ENCODE measurements at places on chromosomes 13 and 19.

DNA sequence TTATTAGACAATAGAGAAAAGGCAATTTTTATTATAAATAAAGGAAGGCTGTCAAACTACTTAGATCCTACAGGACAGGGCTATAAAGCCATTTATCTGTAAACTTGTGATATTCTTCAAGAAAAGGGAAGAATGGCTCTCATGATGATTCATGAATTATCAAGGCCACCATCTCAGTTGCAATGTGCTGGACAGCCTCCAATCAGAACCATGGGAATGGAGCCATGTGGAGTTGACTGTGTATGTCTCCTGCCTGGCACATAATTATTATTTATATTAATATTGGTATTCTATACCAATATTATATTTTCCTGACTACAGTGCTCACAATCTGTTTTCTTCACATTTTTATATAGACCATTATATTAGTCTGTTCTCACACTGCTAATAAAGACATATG lies 560.5 kb upstream of the MIR17HG start:
- DNase-seq, result no peak

- no peak for DNase-seq
These were observed at the start of gene GPR18 for GRCh38 chr13:99258210-99258860. TSS of gene GPR18 (minus strand) at chr13:99258379. CDS start at chr13:99255872, 2,507 bp downstream.

- no peak for DNase-seq
These were observed 703 bp downstream of the NEK3 start for GRCh38 chr13:52158629-52159158.

DNA sequence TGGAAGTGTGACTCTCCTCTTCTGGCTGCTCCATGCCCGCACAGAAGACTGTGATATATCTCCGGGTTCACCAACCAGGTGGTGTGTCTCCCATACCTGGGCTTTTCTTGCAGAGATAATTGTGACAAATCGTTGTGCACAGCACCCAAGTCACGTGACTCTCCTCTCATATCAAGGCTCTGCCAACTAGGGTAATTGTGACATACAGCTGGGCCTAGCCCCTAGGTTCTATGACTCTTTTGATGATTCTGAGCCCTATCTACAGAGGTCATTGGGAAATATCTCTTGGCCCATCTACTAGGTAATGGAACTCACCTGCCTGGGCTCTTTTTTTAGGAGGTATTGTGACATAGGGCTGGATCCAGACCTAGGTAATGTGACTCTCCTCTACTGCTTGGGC lies 89.8 kb downstream of the ZNF429 start:
- no peak for DNase-seq

DNA sequence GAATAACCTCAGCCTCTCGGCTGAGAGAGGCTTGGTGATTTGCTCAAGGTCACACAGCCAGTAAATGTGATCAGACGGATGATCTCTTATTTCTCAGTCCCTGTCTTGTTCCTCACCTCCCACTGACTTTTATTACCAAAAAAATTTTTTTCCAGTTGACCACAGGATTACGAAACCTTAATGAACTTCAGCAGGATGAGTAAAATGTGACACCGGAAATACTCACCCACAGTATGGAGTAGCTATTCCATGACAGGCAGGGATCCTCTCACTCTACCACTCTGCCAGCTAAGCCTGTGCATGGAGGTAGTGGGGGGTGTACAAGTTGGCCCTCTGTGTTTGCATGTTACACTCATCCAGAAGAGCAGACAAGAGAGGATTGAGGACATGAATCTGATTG lies 916.4 kb downstream of the UQCRFS1 start:
- DNase-seq, result no peak

GRCh38 chr19:768424-768823 lies 17.5 kb downstream of the MISP start:
- DNase-seq, result no peak

Data from activated CD4-positive, CD25-positive, alpha-beta regulatory T cell (primary cell).